Activated CD4-positive, alpha-beta T cell treated with anti-CD3 and anti-CD28 coated beads, Interleukin-2, amount 50 U/mL, for 4 hours (primary cell): ENCODE measurements at places on chromosomes 2 and 18.

DNA sequence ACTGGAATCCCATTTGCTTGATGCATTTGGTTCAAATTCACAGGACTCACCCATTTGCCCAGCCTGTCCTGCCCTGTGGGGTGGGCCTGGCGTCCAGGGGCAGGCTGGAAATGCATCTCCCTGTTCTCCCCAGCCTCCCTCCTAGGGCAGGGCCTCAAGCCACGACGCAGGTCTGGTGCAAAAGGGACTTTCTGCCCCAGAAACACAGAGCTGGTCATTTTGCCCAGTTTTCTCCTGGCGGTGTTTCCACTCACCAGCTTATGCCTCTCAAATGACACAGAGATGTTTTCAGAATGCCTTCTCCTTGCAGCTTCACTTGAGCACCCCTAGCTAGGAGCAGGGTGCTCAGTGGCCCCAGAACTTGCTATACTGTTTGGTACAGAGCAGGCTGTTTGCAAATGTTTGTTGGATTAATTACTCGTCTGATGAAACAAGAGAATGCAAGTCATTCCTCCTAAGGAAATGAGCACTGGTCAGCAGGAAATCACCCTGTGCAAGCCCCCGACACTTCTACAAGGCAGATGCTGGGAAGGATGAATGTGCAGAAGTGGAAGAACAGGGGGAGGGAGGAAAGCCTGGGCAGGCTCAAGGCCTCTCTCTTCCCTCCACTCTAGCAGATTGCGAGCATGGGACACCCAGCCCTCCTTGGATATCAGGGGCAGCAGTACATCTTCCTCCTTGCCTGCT lies 164.3 kb upstream of the APCDD1 start:
- no peak for DNase-seq

- DNase-seq = no peak
Measured at GRCh38 chr2:134402410-134402809, 148.5 kb downstream of the MGAT5 start.

DNA sequence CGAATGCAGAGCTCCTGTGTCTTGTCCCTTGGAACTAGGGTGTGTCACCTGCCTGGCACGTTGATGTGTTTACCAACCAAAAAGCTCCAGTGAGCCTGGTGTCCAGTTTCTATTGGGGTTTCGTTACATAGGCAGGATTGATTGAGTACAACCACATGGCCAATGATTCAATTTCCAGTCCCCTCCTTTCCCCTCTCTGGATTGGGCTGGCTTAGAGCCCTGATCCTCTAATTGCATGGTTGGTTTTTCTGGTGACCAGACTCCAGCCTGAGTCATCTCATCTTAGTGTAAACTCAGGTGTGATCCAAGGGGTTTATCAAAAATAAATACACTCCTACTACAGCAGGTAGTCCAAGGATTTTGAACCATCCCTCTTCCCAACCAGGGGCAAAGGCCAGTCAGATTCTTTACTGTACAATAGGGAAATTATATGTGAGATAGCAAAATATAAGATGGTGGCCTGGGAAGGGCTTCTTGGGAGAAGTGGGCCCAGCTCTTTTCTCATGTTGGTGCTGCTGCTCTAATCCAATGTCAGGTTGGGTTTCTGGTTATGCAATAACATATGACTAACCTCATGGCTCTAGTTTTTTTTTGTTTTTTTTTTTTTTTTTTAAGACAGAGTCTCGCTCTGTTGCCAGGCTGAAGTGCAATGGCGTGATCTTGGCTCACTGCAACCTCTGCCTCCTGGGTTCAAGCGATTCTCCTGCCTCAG lies 64.7 kb upstream of the MGAT5 start:
- no peak for DNase-seq

- DNase-seq = no peak
Measured at GRCh38 chr2:229925201-229925600, 2.9 kb downstream of the FBXO36 start.

DNA sequence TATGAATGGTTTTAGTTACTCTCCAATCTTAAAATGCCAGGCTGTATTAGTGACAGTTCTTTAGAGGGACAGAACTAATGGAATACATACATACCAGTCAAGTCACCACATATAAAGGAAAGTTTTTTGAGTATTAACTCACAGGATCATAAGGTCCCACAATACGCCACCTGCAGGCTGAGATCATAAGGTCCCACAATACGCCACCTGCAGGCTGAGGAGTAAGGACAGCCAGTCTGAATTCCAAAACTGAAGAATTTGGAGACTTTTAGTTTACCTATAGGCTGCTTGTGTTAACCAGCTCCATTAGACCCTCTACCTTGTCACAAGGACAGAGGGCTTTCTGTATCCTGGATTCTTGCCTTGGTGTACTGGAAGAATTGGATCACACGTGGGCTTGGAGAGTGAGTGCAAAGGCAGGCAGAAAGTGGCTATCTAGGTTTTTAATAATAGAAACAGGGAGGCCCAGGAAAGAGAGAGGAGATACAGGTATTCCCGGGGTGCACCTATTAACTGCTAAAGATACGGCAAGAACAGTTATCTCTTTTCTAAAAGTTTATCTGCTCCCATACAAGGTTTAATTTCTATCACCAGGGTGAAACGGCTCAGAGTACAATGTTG lies 234.9 kb upstream of the CYRIA start:
- no peak for DNase-seq

DNA sequence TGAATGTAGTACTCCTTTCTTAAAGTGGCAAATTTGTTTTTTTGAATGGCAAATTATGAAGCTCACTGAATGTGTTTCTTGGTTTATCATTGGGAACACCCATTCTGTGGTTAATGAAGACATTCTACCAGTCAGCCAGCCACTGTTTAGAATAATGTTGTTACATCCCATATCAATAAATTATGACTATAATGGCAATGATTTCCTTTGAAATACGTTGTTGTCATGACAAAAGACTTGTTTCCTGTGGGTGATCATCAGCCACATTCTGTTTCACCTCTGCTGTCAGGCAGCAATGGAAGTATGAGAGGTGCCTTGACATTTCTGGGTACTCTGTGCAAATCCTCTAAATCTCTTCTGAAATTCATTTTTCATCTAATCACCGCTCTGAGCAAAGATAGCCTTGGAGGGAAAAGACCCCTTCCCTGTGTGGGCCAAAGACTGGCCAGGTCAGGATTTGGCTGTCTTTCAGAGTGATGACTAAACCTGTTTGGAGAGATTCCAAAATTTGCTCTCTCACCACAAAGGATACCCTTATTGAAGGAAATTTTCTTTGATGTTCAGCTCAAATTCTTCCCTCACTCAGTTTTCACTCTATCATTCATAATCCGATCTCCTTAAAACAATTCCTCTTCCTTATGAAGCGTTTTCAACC lies 869.2 kb downstream of the BCL11A start:
- DNase-seq = no peak

- no peak for DNase-seq
Measured at GRCh38 chr2:173271135-173271534, 83.5 kb upstream of the CDCA7 start.

DNA sequence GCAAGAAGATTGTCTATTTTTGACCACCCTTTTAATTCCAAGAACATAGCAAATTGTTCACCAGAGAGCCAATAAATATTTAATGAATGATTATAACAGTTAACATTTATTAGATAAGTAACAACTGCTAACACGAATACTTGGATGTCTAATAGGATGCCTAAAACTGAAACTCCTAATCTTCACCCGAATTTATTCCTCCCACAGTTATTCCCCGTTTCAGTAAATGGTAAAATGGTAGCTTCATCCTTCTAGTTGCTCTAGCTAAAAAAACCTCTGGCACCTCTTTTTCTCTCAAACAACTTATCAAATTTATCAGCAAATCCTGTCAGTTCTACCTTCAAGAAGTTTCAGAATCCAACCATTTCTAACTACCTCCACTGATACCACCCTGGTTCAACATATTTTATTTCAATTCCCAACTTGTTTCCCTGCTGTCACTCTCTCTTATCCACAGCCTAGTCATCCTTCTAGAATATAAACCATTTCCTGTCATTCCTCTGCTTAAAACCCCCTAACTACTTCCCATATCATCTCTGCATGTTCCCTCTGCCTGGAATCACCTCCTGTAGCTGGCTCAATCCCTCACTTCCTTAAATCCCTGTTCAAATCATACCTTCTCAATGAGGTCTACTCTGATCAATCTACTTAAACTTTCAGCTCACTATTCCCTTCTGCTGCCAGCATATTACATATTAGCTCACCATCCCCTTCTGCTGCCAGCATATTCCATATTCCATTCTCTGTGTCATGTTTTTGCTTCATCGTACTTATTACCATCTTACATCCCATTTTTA lies 93.8 kb downstream of the ROCK2 start:
- no peak for DNase-seq

DNA sequence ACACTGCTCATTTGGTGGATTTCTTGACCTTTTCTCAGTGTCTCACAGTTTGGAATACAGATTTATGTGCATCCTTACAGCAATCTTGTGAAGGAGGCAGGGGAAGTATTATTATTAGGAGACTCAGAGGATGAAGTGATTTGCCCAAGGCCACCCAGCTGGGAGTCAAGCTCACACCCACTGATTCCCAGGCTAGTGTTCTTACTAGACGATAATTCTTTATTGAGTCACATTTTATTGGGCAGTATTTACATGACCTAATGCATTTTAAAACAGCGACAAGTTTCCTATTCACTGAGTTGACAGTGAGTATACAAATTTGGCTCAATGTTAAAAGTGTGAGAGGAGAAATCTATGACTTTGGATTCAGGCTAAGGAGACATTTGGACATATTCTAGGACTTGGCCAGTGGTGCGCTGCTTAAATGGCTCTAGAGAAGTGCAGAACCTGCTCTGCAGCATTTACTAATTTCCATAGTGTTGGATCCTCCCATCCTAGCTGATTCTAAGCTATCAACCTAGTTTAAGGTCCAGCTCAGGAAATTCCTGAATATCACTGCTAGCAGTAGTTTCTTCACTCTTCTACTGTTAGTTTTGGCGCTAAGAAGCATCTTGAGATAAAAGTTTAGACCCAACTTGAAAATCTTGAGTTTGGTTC lies 199.3 kb downstream of the MTX2 start:
- DNase-seq = no peak

GRCh38 chr2:149860276-149860921 lies 272.8 kb upstream of the MMADHC start:
- DNase-seq = no peak

- no peak for DNase-seq
Measured at GRCh38 chr2:61671561-61672315, 133.6 kb upstream of the XPO1 start.

DNA sequence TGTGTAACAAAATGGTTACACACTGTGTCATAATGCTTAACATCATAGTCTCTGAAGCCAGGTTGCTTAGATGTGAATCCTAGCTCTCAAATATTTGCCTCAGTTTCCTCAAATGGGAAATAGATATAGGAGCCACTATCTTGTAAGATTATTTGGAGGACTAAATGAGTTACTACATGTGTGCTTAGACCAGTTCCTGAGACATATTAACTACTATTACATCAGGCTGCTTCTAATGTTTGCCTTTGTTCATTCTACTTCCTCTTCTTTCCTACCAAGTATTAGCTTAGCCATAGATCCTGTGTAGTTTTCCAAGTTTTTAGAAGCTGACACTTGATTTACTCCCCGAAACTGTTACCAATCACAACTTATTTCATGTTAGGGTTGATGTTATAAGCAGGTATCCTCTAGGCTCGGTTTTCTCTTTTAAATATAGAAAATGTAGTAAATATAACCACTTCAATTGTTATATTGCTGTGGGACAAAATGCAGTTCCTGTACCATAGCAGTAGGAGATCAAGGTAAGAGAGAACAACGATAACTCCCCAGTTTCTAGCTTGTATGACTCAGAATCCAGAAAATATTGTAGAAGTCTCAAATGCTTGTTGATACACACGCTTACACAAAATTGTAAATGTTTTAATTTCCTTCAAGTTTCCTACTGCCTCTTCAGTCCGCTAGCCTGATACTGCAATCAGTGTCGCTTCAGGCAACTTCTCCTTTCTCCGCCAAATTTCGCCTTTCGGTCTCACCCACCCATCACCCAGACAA lies 751 bp upstream of the DNAJC10 start:
- no peak for DNase-seq

- no peak for DNase-seq
Measured at GRCh38 chr18:65751155-65752085, 608 bp downstream of the CDH7 start.

DNA sequence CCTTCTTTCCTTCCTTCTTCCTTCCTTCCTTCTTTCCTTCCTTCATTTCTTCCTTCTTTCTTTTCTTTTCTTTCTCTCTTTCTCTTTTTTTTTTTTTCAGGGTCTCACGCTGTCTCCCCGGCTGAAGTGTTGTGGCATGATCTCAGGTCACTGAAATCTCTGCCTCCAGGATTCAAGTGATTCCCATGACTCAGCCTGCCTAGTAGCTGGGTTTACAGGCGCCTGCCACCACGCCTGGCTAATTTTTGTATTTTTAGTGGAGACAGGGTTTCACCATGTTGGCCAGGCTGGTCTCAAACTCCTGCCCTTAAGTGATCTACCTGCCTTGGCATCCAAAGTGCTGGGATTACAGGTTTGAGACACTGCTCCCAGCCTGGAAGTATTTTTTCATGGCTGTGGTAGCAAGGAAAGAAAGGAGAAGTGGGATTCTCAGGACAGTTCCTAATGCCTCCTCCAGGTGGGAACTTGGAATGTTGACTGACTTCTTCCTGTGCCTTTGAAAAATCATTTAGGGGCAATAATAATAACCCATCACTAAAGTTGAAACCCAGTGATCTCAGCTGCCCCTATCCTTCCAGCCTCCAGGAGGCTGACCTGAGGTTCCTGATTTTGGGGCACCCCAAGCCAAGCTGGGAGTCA lies 89.3 kb upstream of the CELF4 start:
- DNase-seq = no peak
